Activated T-helper 1 cell treated with anti-CD3 and anti-CD28 coated beads, Interleukin-12 subunit alpha, Interleukin-12 subunit beta, Interleukin-2, Interleukin-4 antibody, amounts not matched to agents 30 ng/mL and 10 ng/mL and 1 ng/mL, durations not matched to agents 14 hours and 24 hours and 36 hours (primary cell): ENCODE measurements at places on chromosomes 7 and 10.

GRCh38 chr10:35993591-35994515 lies 351.8 kb upstream of the FZD8 start:
- no peak for DNase-seq

GRCh38 chr10:3065622-3066021 lies 1.7 kb upstream of the PFKP start:
- DNase-seq = no peak

DNA sequence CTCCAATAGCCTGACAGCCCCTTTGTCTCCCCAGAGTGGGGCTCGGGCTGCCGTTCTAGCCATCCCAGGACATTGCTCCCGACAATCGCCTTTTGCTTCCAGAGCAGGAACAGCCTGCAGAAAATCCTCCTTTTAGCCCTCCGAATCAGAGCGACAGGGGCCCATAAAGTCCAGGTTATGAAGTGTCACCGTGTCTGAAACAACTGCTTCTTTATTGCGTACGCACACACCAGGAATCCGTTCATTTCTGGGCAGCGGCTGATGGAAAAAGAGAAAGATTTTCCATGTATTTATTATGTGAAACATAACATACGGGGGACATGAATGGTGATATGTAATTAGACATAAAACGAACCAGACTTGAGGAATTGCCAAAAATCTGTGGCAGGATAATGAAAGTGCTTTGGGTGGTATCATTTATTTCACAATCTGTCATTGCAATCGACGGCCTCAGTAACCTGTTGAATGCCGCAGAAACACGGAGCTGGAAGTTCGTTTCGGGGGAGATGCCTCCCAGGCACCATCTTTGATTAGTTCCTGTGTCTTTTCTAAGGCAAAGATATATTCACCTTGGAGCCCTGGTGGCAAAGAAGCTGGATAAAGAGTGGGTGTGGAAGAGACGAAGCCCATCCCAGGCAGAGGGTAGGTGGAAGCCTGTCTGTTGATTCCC lies 48.1 kb downstream of the FAM241B start:
- DNase-seq = no peak

- no peak for DNase-seq
Observed at GRCh38 chr7:3867863-3868262, 566.8 kb downstream of the SDK1 start.

GRCh38 chr7:128352636-128353035 lies 8.9 kb downstream of the PRRT4 start:
- no peak for DNase-seq

GRCh38 chr7:155971180-155971770 lies 159.0 kb upstream of the SHH start:
- no peak for DNase-seq

DNA sequence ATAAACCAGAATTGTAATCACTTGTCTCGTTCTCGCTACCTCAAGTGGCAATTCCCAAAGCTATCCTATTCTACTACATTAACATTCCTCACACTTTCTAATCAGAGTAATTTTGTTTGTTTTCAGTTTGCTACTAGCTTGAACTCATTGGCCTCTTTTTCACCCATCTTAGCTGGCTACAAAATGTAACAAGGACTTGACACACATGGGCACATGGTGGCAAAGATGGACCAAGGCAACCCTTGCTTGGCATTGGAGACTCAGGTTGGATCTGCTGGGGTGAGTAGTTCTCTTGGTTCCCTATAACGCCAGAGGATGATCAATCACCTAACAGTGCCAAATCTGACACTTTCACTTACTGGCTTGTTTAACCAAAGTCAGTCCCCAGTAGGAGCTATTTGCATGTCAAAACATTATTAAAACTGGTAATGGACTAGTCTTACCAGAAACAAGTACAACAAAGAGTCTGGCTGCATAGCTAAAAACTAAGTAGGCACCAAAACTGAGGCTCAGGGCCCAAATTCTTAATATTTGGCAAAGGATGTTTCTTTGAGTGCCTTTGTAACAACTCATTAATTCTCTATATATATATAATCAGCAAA lies 1.9 kb downstream of the USP6NL start:
- no peak for DNase-seq
